ENCODE measurements at places on chromosomes 2 and 18.
A peak's percentile ranks its signal among the peaks of the same experiment; 100 is the strongest.

GRCh38 chr18:57533006-57533867 lies 53.3 kb downstream of the FECH start:
- no peak for DNase-seq

- peak; percentile 69 for DNase-seq
Observed at GRCh38 chr2:232521959-232522622, 1.9 kb downstream of the PRSS56 start.

GRCh38 chr2:102005989-102006885 lies 14.5 kb downstream of the IL1R2 start:
- DNase-seq = peak; percentile 25

- no peak for DNase-seq
Observed at GRCh38 chr2:134128746-134129145, 125.1 kb upstream of the MGAT5 start.

DNA sequence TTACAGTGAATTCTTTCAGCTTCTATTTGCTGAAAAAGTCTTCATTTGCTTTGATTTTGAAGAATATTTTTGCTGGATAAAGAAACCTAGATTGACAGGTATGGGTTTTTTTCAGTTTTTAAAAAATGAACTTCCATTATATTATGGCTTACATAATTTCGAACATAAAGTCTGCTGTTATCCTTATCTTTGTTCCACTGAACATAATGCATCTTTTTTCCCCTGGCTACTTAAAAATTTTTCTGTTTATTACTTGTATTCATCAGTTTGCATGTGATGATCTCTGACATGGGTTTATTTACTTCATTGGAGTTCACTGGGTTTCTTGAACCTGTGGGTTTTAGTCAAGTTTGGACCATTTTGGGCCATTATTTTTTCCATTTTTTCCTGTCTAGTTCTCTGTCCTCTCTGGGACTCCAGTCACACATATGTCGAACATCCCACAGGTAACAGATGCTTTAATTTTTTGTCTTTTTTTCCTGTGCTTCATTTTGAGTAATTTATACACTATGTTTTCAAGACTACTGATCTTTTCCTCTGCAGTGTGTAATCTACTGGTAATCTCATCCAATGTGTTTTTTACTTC lies 33.1 kb downstream of the SEC11C start:
- DNase-seq = no peak

DNA sequence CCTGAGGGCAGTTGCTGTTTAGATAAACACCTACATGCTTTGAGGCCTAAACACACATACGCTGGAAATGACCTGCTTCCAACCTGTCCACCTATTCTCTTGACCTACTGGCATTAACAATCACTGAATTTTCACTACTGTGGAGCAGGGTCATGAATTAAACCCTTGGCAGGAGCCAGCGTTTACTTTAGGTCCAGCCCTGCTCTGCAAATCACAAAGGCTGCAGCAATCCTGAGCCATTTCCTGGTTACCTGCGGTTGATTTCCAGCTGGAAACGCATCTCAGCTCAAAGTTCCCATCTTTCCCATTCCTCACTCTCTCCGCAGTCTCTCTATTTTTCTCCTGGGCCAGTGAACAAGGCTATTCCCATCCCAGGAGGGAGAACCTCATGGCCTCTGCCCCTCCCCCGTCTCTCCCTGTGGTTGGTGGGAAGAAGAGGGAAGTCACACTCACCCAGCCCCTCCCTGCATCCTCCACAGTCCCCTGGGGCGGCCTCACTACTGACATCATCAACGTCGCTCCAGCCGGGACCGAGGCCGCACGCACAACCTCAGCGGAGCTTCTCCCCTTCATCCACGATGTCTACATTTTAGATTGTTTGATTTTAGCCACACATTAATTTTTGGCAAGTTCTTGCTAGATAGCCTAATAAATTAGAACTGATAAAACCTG lies 84.5 kb upstream of the SNTG2 start:
- DNase-seq = no peak

DNA sequence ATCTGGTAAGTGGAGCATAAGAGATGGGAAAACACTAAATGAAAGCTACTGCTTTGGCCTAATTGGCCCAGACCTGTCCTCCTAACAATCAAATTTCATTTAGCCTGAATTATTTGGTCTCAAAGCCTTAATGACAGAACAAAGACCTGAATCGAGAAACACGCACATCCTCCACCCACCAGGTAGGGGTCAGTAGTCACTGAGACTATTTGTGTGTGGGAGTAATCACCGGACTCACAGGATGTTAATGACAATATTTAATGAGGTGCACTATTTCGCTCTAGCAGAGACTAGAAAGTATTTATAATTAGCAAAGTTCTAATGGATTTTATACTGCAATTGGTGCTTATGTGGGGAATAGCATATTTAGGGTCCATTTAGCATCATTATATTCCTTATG lies 68.1 kb downstream of the RBM43 start:
- DNase-seq = no peak

GRCh38 chr2:74890711-74891110 lies 56.8 kb downstream of the HK2 start:
- DNase-seq = no peak

- DNase-seq = no peak
Observed at GRCh38 chr18:2979871-2980790, 32.8 kb downstream of the LPIN2 start.

DNA sequence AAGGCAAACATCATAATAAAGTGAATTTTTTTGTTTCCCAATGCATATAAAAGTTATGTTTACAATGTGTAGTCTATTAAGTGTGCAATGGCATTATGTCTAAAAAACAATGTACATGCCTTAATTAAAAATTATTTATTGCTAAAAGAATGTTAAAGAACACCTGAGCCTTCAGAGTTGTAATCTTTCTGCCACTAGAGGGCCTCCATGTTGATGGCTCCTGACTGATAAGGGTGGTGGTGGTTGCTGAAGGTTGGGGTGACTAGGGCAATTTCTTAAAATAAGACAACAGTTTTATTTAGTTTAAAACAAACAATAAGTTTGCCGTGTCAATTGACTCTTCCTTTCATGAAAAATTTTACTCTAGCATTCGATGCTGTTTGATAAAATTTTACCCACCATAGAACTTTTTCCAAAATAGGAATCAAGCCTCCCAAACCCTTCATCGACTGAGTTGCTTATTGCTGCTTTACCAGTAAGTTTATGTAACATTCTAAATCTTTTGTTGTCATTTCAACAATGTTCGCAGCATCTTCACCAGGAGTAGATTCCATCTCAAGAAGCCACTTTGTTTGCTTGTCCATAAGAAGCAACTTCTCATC lies 32.3 kb downstream of the MAP3K2 start:
- peak; percentile 29 for DNase-seq

- no peak for DNase-seq
Observed at GRCh38 chr2:216665242-216665641, 30.1 kb downstream of the IGFBP5 start.

DNA sequence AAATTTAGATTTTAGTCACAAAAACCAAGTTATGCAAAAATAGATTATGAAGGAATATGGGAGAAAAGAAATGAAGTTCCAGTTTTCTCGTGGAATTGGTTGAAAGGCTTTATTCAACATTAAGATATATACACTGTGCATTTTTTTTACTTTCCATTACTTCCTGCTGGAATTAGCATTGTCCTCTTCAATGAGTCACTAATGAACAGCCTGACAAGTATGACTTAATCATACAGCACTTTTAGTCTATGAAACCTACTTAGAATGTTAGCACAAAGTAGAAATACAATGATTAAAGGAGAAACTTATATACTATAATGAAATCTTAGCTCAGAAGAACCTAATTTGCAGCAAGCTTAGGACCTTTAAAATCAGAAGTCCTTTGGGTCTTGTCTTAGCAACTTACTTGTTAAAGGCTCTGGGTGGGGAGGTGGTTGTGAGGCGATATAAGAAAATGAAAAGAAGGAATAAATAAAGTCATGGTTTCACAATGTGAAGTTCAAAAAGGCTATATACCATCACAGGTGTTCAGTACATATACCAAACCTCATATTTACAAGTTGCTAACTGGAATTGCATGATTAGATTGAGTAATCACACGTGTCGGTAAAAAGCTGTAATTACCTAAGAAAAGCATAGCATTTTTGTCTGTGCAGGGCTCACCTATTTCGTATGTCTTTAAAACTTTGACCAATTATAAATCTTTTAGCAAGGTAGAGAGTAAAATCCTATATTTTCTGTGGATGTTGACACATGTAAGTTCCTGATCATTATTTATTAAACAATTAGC lies 236.8 kb downstream of the CAMKMT start:
- no peak for DNase-seq

DNA sequence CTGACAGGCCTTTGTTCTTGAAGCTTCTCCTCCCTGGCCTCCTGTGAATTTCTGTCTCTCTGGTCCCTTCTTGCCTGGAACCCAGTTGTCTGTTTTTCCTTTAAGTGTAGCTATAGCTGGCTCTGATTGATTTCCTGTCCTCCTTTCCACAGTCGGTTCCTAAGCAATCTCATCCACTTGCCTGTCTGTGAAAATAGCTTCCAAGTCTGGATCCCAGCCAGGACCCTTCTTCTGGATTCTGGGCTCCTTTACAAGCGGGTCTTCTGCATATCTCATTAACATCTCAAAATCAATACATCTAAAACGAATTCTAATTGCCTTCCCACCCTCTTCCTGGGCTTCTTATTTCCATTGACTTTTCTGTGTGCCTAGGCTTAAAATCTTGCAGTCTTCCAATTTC lies 124.9 kb downstream of the DAW1 start:
- DNase-seq = no peak

DNA sequence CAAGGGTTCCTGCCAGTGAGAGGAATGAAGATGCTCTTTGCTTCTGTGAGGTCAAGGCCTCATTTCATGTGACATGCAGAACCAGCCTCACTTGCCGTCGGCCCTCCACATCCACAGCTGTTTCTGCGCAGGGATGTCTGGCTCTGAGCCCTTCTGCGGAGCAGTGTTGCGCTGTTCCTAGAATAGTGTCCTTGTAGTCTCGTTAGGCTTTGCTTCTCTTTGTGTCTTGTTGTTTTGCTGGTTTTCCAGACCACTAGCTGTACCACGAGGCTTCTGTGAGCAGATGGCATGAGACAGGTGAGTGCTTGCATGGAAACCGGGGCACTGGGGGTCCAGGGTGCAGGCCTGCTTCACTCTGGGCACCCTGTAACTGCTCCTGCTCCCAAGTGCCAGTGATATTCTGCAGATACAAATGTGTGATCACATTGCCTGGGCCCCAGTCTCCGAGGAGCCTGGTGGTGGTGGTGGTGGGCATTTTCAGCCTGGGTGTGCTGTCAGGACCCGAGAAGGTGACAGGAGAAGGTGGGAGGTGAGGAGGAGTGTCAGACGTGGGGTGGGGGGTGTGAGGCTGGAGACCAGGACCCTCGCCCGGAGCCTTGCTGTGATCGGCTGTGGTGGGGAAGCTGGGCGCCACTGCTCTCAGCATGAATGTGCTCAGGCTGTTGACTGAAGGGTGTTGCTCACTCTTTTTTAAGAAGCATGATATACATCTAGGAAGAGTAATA lies 34.3 kb downstream of the LDLRAD4 start:
- DNase-seq = no peak

- DNase-seq = no peak
Observed at GRCh38 chr2:2843969-2844548, 513.0 kb upstream of the MYT1L start.

DNA sequence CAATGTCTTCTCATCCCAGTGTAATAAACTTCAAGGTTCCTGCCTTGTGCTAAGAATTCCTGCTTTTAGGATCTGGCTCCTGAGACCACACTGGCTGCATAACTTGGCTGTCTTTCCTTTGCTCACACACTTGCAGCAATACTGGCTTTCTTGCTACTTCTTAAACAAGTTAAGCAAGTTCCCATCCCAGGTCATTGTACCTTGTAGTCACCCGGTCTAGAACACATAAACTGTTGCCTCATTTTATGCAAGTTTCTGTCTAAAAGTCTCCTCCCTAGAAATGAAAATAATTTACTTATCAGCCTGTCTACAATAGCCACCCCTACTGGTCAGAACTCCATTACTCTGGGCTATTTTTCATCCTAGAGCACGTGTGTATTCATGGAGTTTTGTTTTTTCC lies 887.9 kb upstream of the FAM98A start:
- DNase-seq = no peak

GRCh38 chr2:241734208-241734466 lies 293 bp upstream of the D2HGDH start:
- DNase-seq = no peak

GRCh38 chr2:224532931-224533330 lies 52.2 kb downstream of the CUL3 start:
- DNase-seq = no peak

- no peak for DNase-seq
Observed at GRCh38 chr18:8657873-8658470, 47.4 kb upstream of the MTCL1 start.

DNA sequence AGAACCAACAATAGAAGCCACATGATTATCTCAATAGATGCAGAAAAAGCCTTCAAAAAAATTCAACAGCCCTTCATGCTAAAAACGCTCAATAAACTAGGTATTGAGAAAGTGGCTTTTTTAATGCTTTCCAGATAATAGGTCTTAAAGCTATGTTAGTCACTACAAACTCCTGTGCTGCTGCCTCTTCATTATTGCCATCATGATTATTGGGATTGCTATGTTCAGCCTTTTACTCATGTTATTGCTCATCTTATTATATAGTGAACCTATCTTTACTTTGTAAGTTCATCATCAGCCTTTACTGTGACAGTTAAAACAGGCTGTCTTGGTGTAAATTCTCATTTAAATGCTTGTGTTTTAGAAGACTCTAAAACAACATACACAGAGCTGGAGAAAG lies 1557.2 kb upstream of the ZEB2 start:
- DNase-seq = no peak
